ENCODE measurements at places on chromosomes 1 and 21.

- no peak for DNase-seq
These were observed 45.1 kb downstream of the FYB2 start for GRCh38 chr1:56774067-56774609.

DNA sequence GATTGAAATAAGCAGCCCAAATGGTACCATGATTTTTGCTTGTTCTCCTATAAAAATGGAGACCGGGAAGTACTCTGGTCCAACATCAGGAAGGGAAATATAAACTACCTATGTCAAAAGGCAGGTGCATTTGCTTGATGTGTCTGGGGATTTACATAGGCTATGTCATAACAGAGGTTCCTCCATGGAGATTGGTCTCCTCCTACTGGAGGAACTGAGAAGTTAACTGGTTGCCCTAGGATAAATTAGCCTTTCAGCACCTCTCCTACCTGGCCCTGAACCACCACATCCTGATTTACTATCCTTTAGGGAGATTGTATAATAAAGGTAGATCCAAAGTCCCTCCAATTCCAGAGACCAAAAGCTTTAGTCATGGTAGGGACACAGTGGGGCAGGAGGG, 1109.3 kb upstream of the B3GALT2 start:
- DNase-seq = peak; percentile 30

- DNase-seq = no peak
These were observed 1686.2 kb downstream of the PLA2G4A start for GRCh38 chr1:188514917-188515316.

GRCh38 chr1:162549001-162549400, 12.5 kb upstream of the UAP1 start:
- peak; percentile 30 for DNase-seq

DNA sequence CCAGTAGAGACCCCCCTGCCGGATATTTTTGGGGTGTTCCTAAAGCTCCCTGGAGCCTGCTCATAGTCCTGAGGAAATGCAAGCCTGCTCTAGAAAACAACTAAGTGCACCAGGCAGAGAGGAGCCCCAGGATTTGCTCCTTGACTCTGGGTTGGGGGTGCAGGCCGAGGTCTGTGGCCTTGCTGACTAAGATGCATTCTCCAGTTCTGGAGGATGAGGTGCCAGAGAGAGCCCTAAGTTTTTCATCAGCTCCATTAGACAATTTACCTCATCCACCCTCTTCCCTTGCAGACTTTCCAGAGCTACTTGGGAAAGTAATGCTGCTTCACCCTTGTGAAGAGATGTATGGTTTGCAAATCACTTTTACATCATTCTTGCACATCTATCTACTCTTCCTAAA, 9.1 kb downstream of the TUFT1 start:
- DNase-seq = no peak

DNA sequence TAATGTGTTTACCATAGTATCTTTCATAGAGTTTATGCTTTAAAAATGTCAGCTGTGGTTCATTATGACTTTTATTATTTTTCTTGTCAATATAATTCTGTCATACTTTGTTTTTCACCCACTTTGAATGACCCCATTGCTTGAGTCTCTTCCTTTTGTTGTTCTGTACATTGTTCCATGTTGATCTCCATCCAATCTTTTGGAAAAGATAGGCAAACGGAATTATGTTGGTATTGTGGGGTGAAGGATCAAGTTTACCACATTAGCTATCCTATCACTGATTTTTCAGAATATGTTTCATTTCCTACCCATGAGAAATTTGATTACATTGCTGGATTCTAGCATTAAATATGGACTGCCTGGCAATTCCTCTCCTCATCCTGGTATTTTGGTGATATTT, 196.6 kb downstream of the NFIA start:
- DNase-seq = no peak

DNA sequence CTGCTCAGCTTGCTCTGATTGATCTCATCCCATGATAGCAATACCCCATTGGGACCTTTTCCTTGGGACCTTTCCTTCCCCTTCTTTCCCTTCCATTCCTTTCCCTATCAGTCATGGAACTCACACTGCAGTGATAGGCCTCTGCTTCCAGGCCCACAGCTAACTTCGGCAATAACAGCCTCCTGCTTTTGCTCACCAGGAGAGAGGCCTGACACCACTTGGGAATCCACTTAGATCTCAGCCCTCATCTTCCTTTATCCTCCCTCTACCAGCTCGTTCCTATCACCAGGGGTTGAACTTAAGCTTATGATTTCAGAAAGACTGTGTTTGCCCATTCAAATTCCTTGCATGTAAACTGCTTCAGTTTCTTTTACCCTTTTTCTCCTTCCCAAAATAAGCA, 11.0 kb upstream of the TIPRL start:
- DNase-seq = no peak

- DNase-seq = no peak
These were observed 142.0 kb downstream of the IGSF21 start for GRCh38 chr1:18249631-18250030.

DNA sequence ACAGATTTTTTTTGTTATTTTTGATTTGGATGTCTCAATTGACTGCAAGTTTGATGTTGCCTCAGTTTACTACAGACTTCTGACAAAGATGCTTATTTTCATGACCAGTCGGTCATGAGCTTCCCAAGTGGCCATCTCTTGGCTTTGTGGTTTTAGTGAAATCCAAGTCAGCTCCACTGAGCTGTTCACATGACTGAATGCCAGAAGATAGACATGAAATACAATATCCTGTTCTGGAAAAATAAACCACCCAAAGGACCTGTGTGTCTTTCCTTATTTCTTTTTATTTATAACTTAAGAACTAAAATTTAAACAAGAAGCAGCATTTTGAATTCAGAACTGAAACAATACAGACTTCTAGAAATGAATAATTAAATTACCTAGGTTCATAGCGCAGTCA, 89.3 kb downstream of the HMCN1 start:
- DNase-seq = no peak

GRCh38 chr1:157091668-157092273, 7.8 kb downstream of the ETV3L start:
- no peak for DNase-seq

GRCh38 chr1:209926045-209926444, 12.0 kb upstream of the SYT14 start:
- peak; percentile 76 for DNase-seq

DNA sequence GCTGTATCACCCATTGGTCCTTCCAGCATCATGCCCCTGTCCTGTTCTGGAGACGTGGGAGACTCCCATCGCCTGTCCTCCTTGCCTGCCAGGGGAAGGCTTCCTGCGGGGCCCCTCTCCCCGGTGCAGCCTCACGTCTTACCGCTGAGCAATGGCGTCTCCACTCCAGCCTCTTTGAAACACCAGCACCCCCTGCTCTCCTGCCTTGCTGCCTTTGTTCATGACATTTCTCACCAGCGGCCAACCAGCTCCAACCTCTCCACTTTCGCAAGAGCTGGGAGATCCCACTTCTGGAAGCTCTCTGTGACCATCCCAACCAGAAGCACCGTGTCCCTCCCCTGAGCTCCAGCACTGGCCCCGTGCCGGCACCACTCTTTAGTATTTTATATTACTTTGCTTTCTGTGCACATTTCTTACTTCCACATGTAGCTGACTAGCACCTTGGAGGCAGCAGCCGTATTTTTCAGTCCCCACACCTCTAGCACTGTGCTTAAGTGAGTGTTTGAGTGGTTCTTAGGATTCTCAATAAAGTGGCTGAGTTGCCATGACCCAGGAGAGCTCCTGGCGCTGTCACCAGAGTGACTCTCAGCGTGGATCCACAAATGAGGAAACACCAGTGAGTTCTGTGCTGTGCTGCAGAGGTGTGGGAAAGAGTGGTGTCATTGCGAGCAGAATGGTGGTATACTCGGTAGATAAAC, 83.5 kb downstream of the ATP5PO start:
- no peak for DNase-seq

DNA sequence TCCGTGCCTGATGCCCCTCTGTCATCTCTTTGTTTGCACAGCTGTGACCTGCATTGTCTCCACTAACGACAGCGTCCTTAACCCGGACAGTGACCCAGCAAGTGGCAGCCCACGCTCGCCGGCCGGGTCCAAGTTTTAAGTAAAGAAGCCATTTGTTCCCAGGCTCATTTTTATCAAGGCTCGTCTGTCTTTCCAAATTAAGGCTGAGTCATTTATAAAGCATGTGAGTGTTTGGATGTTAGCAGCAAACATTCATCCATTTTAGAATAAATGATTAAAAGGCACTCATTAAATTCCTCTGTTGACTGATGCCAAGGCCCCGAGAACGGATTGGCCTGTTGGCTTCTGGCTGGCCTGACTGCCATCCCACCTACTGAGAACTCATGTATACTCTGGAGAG, 514.5 kb downstream of the NPHP4 start:
- no peak for DNase-seq

DNA sequence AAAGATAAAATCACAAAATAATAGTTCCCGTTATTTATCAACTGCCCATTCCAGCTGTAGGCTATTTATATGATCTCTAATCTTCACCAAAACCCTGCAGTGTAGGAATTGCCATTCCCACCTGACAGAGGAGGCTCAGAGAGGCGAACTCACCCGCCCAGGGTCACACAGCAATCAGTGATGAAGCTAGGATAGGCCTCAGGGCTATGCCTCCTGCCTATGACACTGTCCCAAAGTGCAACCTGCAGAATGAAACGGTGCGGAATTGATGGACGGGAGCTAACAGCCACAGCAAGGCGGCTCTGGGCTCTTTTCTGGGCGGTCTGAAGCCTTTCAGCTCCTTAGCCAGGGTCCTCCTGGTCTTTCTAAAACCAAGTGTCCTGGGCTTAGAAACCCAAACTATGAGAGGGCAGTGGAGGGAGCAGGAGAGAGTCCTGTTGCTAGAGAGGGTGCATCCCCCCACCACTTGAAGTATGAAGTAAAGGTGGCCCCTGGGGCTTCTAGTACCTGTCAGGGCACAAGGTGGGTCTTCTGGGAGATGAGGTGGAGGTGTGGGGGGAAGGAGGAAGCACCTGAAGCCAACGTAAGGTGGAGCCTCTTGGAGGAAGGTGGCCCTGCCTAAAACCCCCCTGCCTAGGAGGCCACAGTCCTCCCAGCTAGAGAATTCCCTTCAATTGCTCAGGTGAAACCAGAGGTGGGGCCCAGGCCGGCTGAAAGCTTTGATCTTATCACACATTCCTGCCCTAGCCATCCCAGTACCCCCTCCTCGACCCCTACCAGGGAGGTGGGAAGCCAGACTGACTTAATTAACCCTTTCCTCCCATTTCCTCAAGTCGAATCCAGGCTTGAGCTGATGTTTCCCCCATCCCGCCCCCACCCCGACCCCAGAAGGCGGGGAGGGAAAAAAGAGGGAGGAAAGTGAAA, 14.8 kb downstream of the HSPG2 start:
- no peak for DNase-seq

DNA sequence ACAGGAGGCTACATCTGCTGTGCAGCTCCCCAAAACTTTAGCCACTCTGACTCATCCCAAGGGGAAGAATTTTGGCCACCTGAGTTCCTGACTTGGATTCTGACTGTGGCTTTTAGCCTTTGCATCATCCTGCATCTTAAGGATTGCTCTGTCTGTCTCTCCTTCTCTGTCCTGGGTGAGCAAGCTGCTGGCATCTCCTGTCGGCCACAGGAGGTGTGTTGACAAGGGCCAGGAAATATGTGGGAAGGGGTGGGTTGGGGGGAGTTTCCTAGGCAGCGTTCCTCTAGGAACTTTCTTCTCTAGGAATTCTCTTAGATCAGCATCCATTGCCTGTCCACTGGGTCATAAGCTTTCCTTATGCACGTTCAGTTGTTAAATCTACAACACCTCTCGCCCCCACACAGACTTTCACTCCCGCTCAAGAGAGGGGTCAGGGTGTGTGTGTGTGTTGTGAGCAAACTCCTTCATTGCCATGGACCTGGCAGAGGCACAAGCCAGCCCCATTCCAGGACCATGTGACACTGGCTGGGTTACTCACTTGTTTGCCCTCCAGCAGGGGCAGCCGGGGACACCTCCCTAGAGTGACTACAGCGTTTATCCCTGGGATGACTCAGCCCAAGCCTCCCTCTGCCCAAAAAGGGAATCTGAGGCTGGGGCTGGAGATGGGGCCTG, 145.0 kb upstream of the DUSP10 start:
- DNase-seq = peak; percentile 96

GRCh38 chr1:204142032-204142974, 9.5 kb downstream of the ETNK2 start:
- no peak for DNase-seq

- DNase-seq = peak; percentile 89
These were observed 9.9 kb downstream of the RNF223 start for GRCh38 chr1:1063945-1064831.

DNA sequence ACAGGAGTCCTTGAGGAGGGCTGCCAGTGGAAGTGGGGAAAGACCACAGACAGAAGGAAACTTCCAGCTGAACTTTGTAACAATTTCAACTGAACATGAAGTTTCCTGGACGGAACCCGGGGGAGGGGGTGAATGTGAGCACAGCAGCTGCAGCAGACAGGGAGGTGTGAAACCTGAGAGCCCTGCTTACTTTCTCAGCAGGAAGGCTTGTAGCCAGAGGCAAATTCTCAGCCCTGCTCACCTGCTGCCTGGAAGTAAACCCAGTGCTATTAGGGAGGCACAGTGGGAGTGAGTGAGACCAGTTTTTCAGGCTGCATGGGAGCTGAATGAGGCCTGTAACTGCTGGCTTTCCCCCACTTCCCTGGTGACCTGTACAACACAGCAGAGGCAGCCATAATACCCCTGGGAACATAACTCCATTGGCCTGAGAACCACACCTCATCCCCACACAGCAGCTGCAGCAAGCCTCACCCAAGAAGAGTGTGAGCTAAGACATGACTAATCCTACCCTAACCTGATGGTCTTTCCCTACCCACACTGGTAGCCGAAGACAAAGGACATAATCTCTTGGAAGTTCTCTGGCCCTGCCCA, 9.6 kb upstream of the SPRR2F start:
- no peak for DNase-seq

DNA sequence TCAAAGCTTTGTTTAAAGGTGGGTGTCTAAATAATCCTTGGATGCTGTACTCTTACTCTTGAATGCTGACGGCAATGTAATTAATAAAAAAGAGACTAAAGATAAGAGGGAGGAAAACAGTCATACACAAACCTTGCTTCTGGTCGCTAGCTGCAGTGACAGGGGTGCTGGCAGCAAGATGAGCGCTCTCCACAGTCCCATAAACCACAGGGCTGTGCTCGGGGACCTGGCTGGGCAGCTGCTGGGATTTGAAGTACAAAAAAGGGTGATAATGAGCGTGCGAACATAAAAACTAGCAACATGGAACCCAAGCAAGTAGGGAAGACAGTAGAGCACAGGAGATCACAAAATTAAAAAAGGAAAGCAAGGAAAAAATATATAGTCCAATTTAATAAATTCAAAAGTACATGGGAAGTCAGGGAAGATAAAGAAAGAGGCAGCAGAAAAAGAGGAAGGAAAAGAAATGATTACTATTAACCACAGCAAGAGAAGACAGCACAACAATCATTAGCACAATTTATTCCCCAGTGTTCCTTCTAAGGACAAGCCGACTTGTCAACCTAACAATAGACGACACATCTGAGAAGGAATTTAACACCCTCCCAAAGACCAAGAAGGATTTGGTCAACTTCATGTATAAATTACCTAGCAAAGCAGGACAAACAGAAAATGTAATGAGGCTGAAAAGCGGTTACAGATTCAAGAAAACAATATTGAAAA, 162.9 kb upstream of the HP1BP3 start:
- no peak for DNase-seq
